ENCODE measurements at places on chromosomes 6 and 20. TPM values are rescaled to one million over a fixed set of nuclear protein-coding genes. Genes with fewer than 3 reads are reported as not detected.

DNA sequence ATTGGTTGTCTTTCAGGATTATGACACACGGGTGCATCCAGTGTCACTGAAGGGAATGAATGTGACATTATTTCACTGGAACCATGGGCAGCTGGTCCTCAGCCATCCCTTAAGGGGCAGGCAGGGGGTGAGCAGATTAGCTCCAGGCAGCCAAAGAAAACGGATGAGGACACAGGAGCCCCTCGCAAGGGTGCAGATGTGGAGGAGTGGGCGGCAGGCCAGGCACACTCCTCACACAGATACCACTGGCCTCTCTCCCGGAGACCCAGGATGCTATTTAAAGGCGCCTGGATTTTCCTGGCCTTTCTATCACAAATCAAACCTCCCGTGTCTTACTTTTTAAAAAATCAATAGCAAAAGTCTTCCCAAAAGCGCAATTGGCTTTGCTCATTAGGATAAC, 210.4 kb downstream of the TAF4 start:
- DNase-seq, result no peak
- no peaks in the 10 kb centered on the region for H3K36me3 ChIP-seq
- no peak overlapping the region for H3K27ac ChIP-seq
- H3K4me3 ChIP-seq, result no peak overlapping the region
- no peaks in the 10 kb centered on the region for H3K27me3 ChIP-seq
- H3K4me1 ChIP-seq, result no peaks in the 10 kb centered on the region

DNA sequence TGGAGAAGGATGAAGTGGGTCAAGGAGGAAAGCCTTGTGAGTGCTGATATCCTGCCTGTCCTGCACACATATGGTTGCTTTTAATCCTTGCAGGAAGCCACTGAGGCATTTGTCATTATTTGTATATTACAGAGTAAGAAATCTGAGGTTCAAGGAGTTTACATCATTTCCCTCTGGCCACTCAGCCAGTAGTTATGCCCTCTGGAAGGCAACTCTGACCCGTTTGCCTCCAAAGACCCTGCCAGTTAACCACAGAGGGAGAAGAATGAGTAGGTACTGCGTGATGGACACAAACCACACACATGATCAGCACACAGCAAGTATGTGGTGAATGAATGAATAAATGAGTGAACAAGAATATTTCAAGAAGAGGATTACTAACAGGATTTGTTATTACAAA, 7.9 kb upstream of the FAM210B start:
- peaks cover 20% of the 10 kb centered on the region for H3K27me3 ChIP-seq
- H3K27ac ChIP-seq, result no peak overlapping the region
- no peak overlapping the region for H3K4me3 ChIP-seq
- H3K36me3 ChIP-seq, result no peaks in the 10 kb centered on the region
- no peaks in the 10 kb centered on the region for H3K4me1 ChIP-seq

DNA sequence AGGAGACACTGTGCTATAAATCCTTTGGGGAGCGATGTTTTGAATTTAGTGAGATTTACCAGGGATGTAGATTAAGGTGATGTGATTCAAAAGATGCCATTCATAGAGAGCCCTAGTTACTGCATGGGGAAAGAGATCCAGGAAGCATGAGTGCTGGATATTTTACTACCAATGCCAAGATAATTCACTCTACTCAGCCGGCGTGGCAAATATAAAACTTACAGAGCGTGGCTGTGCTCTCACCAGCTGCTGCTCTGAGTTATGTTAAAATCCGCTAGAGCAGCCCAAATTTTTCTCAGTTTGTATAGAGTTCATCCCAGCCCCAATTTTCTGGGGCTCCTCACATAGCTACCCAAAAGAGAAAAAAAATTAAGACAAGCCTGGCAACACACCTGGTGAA, 48.6 kb downstream of the BFSP1 start:
- no peak for DNase-seq
- H3K4me3 ChIP-seq, result no peak overlapping the region
- H3K4me1 ChIP-seq, result no peaks in the 10 kb centered on the region
- no peak overlapping the region for H3K27ac ChIP-seq

DNA sequence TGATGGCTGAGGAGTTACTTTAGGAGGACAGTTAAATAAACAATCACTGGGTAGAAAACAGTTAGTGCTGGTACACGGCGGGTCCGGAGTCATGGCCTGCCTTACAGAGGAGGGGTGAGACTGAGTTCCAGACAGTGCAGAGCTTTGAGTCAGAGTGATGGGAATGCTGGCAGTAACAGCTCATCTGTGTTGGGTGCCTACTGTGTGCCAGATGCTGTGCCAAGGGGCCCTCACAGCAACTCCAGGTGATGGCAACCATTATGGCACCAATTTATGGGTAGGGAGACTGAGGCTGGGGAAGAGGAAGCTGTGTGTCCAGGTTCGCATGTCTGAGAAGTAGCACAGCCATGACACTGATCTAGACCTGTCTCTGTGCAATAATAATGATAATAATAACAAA, 132.6 kb downstream of the CEBPB start:
- H3K4me1 ChIP-seq, result peaks cover 13% of the 10 kb centered on the region
- no peak overlapping the region for H3K4me3 ChIP-seq
- H3K27me3 ChIP-seq, result no peaks in the 10 kb centered on the region
- no peak for DNase-seq

- no peak for DNase-seq
- H3K36me3 ChIP-seq, result peaks cover 29% of the 10 kb centered on the region
- H3K27me3 ChIP-seq, result no peaks in the 10 kb centered on the region
- no peak overlapping the region for H3K27ac ChIP-seq
Measured at GRCh38 chr6:2818593-2818992, 23.1 kb downstream of the SERPINB1 start.

Gene SPINT3
- total RNA-seq, result not detected

All from activated T-helper 2 cell treated with anti-CD3 and anti-CD28 coated beads, Interferon-gamma antibody, Interleukin-2, Interleukin-4, amounts not matched to agents 10 μg/mL and 5 μg/mL and 100 μg/mL, durations not matched to agents 14 hours and 24 hours and 36 hours (primary cell).